ENCODE measurements at places on chromosomes 4 and X. TPM values are rescaled to one million over a fixed set of nuclear protein-coding genes. Genes with fewer than 3 reads are reported as not detected.

The GPRASP1 gene
- 10.4 TPM for polyA plus RNA-seq

The TRIM60 gene
- polyA plus RNA-seq: not detected

DNA sequence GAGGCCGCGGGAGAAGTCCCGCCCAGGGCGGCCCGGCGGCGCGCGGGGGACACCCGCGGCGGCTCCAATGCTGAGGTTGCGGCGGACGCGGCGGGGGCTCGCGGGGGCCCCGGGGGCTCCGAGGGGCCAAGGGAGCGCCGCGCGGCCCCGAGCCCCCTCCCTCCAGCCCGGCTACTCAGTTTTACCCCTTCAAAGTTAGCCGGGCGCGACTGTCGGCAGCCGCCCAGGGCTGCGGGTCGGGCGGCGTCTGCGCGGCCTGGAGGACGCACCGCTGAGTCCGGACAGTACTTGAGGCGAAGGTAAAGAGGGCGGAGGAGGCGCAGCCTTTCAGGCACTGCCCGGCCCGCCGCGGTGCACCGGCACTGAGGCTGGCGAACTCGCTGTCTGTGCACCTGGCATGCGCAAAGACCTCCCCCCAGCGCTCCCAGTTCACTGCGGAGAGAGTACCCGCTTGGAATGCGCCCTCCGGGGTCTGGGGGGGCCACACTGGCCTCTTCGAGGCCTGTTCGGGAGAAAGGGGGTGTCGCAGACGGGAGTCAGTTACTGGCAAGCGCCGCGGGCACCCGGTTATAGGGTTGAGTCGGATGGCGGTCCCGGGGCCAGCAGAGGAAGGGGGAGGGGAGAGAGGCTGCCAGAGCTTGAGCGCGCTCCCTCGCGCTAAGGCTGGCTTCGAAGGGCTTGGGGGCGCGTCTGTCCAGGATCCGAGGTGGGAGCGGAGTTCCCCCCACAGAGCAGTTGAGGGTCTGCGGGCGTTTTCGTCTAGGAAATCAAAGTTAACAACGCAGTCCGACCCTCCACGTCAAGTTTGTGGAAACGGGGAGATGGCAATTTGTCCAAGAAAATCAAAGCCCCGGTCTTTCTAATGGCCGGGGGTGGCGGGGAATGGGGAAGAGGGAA lies 1.1 kb downstream of the PCDH19 start:
- no peak for DNase-seq

DNA sequence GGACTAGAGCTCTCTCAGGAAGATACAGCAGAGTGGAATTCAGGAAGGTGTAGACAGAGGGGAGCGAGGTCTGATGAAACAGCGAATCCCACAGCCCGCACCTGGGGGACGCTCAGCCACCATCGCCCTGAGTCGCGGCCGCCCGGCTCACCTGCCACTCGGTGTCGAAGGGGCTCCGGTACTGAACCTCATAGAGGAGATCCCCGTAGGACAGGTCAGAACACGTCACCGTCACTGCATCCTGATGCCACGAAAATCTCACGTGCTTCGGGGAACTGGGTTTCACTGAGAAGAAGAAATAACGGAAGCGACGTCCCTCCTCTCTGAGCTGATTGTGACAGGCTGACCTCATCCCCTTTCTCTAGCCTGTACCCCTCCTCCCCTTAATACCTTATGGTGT lies 10.2 kb downstream of the CRLF2 start:
- no peak for DNase-seq

- no peak for DNase-seq
These were observed 54.4 kb upstream of the HGFAC start for GRCh38 chr4:3387154-3387942.

All from forelimb muscle (tissue), 1 donor.